Activated T-cell treated with anti-CD3 and anti-CD28 coated beads, Interleukin-2, amount 50 U/mL, for 72 hours (primary cell): ENCODE measurements at places on chromosomes 16 and 17. TPM values are rescaled to one million over a fixed set of nuclear protein-coding genes. Genes with fewer than 3 reads are reported as not detected.
A peak's percentile ranks its signal among the peaks of the same experiment; 100 is the strongest.

- H3K4me1 ChIP-seq, result peaks cover 5% of the 10 kb centered on the region
- H3K4me3 ChIP-seq, result no peak overlapping the region
- H3K36me3 ChIP-seq, result no peaks in the 10 kb centered on the region
These were observed 6.0 kb upstream of the TNFRSF13B start for GRCh38 chr17:16977932-16978331.

DNA sequence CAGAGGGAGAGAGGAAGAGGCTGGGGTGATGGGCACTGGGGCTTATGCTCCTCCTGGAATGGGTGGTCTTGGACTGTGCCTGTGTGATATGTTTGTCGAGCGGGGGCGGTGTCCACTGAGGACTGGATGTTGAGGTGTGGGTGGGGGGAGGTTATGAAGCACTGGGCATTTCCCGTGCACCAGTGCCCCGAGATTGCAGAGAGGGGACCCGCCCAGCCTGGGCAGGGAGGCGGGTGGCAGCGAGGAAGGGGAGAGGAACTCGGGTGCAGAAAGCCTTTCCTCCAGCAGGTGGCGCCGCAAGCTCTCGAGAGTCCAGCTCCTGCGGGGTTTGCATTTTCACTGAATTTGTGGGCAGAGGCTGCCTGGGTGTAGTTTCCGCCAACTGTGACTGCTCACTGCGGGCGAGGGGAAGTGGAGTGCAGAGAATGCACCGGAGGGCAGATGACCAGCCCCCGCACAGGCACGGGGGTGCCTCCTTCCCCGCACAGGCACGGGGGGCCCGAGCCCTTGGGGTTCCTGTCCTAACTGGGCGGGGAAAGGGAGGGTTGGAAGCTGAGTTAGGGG lies 190.6 kb downstream of the SEC14L1 start:
- H3K4me1 ChIP-seq, result peaks cover 48% of the 10 kb centered on the region
- DNase-seq, result peak; percentile 96
- peak overlapping the region; percentile 46 for H3K27ac ChIP-seq
- no peaks in the 10 kb centered on the region for H3K27me3 ChIP-seq

GRCh38 chr17:79431175-79431574 lies 179.7 kb downstream of the RBFOX3 start:
- no peaks in the 10 kb centered on the region for H3K36me3 ChIP-seq
- no peak for DNase-seq
- H3K4me3 ChIP-seq, result no peak overlapping the region
- no peaks in the 10 kb centered on the region for H3K4me1 ChIP-seq

- DNase-seq, result no peak
- no peak overlapping the region for H3K27ac ChIP-seq
- H3K36me3 ChIP-seq, result no peaks in the 10 kb centered on the region
- no peaks in the 10 kb centered on the region for H3K27me3 ChIP-seq
- no peaks in the 10 kb centered on the region for H3K4me1 ChIP-seq
These were observed 462.0 kb downstream of the CDH11 start for GRCh38 chr16:64659866-64660265.

The DDX28 gene
- total RNA-seq, result 12.6 TPM

GRCh38 chr17:79023886-79024771 lies at the start of gene C1QTNF1:
Gene C1QTNF1 (plus strand): TSS chr17:79024169. CDS start chr17:79043969, 19,800 bp downstream.
- no peak within 1 kb of the TSS for H3K27ac ChIP-seq
- peak within 1 kb of the TSS; percentile 76 for H3K4me3 ChIP-seq
- H3K36me3 ChIP-seq, result no peaks in the 10 kb centered on the region
- DNase-seq, result peak; percentile 62
- H3K4me1 ChIP-seq, result peaks cover 4% of the 10 kb centered on the region

- no peaks in the 10 kb centered on the region for H3K36me3 ChIP-seq
- H3K4me1 ChIP-seq, result no peaks in the 10 kb centered on the region
- no peak overlapping the region for H3K4me3 ChIP-seq
- no peak for DNase-seq
These were observed 4.9 kb downstream of the CAPNS2 start for GRCh38 chr16:55571191-55571897.

DNA sequence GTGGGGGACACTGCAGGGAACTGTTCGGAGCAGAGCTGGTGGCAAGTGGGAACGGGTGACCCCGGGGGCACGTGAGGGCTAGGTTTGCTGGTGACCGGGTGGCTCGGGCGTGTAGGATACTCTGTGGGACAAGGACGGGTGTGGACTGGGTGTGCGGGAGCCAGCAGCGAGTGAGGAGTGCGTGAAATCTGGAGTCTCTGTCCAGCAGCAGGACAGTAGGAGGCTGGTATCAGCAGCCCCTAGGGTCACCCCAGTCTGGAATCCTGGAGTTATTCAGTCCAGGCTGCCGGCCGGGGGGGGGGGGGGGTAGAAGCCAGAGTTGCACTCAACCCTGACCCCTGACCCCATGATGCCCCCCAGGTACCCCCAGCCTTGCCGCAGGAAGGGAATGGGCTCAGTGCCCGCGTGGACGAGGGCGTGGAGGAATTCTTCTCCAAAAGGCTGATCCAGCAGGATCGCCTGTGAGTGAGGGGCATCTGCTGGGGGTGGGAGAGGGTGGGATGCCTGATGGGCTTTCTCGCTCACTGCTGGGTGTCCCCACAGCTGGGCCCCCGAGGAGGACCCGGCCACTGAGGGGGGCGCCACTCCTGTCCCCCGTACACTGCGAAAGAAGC lies 6.2 kb downstream of the ACD start:
- H3K27me3 ChIP-seq, result no peaks in the 10 kb centered on the region
- H3K27ac ChIP-seq, result no peak overlapping the region
- H3K4me1 ChIP-seq, result peaks cover 16% of the 10 kb centered on the region
- no peak for DNase-seq

The MPP2 gene
- total RNA-seq, result 4.1 TPM

DNA sequence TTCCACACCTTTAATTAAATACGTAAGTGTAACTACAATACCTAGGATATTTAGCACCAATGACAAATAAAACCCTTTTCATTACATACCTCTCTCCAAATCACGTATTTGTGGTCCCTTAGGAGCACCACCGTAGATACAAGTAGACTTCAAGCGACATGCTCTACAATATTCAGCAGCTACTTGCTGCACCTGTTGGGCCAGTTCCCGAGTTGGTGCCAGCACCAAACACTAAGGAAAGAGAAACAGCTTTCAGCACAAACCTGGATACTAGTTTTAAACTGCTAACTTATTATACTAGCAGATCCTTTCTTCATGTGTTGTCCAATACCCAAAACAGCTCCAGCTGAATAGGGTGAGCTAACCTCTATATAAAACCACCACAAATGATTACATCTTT lies 2.7 kb downstream of the DDX5 start:
- peak overlapping the region; percentile 99 for H3K27ac ChIP-seq
- H3K4me1 ChIP-seq, result peaks cover 79% of the 10 kb centered on the region
- peaks cover 68% of the 10 kb centered on the region for H3K36me3 ChIP-seq
- no peaks in the 10 kb centered on the region for H3K27me3 ChIP-seq
- no peak for DNase-seq

DNA sequence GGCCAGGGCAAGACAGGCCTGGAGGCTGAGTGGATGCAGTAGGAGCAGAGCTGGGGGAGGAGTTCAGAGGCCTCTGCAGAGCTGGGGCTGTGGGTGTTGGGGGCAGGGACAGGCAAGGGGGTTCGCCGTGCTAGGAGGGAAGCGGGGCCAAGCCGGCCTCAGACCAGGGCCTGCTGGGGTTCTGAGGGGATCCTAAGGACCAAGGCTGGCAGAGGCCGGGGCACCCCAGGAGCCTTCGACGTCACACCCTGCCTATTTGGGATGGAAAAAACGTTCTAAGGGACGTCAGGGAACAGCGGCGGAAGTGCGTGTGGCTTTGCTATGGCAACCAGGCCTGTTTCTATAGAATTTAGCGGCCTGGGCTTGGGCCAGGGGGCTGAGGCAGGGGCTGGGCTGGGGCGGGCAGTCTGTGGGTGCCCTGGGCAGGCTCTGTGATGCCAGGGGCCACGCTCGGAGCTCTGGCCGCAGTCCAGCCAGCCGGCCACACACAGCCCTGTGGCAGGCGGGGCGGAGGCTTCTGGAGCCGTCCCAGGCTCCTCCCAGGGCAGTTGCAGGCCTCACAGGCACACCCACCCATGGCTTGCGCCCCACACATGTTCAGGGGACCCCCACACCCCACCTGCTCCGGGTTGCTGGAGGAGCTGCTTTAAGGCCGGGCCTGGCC lies 3.7 kb downstream of the TRAF7 start:
- peaks cover 4% of the 10 kb centered on the region for H3K36me3 ChIP-seq
- H3K4me1 ChIP-seq, result peaks cover 22% of the 10 kb centered on the region

The ZFP3 gene
- total RNA-seq, result 3.1 TPM

The LGALS9B gene
- not detected for total RNA-seq

The NEUROD2 gene
- total RNA-seq, result not detected
